Fibroblast of lung (primary cell): ENCODE measurements at places on chromosomes 6 and 20. TPM values are rescaled to one million over a fixed set of nuclear protein-coding genes. Genes with fewer than 3 reads are reported as not detected.

PTPN1 gene
- 28.5 and 28.7 TPM in 2 replicates for polyA plus RNA-seq

SAMD5 gene
- polyA plus RNA-seq, result 5.9 and 6.2 TPM in 2 replicates

RAMACL gene
- 0.20 and 0.22 TPM in 2 replicates for polyA plus RNA-seq

CLPSL1 gene
- not detected in 2 replicates for polyA plus RNA-seq

TSBP1 gene
- not detected in 2 replicates for polyA plus RNA-seq

RIPPLY2 gene
- not detected in 2 replicates for polyA plus RNA-seq

ZBTB12 gene
- polyA plus RNA-seq, result 1.2 and 1.6 TPM in 2 replicates

SEC23B gene
- polyA plus RNA-seq, result 51.0 and 67.9 TPM in 2 replicates

SAMD10 gene
- 0.37 and 0.86 TPM in 2 replicates for polyA plus RNA-seq

SPATS1 gene
- not detected in 2 replicates for polyA plus RNA-seq

PRR18 gene
- 0.01 TPM in 1 of 2 replicates, not detected in the other for polyA plus RNA-seq

PRDM1 gene
- polyA plus RNA-seq, result 2.8 TPM in 2 replicates

THBS2 gene
- polyA plus RNA-seq, result 86.5 and 99.4 TPM in 2 replicates

SLC12A5 gene
- polyA plus RNA-seq, result 0.11 and 0.27 TPM in 2 replicates

RSPO3 gene
- 0.85 and 3.4 TPM in 2 replicates for polyA plus RNA-seq

- DNase-seq, result peak; percentile 85
- H3K4me3 ChIP-seq, result peak overlapping the region; percentile 11
- no peaks in the 10 kb centered on the region for H3K4me1 ChIP-seq
- no peaks in the 10 kb centered on the region for H3K36me3 ChIP-seq
- H3K27me3 ChIP-seq, result peaks cover 29% of the 10 kb centered on the region
These were observed 828 bp upstream of the SULF2 start for GRCh38 chr20:47785854-47786764.

GRCh38 chr20:6651016-6651415 lies 116.5 kb upstream of the BMP2 start:
- H3K36me3 ChIP-seq, result no peaks in the 10 kb centered on the region
- H3K4me3 ChIP-seq, result no peak overlapping the region
- peak; percentile 47 for DNase-seq
- H3K27me3 ChIP-seq, result no peaks in the 10 kb centered on the region

GRCh38 chr6:109579361-109579760 lies 96.3 kb upstream of the ZBTB24 start:
- DNase-seq, result no peak
- no peaks in the 10 kb centered on the region for H3K27me3 ChIP-seq
- H3K4me3 ChIP-seq, result no peak overlapping the region
- no peaks in the 10 kb centered on the region for H3K4me1 ChIP-seq

DNA sequence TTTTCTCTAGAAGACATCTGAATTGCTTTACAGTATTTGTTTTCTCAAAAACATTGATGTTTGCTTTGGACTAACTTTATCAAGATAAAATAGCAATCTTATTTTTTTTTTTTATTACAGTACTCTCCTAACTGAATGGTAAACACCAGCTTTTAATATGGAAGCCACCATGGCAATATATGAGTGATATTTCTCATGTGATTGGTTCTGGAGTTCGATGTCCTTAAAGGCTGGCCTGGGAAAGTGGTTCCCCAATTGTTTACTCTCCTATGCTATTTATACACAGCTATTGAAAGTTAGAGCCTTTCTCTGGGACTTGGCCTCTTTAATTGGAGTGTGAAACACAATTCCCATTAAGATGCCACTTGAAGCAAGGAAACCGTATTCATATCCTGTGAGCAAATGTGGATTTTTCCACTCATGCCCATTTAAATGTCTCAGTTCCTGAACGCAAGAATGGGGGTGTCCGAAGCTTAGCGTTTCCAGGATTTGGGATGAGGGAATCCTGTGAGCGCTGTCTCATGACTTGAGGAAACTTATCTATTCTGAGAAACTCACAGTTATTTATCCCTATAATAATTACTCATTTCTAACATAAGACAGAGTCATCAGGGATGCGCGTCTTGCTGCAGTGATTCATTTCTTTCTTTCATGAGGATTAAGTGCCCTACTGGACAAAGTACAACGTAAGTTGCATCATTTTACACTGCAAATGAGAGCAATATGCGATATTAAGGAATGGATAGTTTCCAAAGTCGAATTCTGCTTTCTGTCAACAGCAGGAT lies 143.3 kb upstream of the PREP start:
- no peaks in the 10 kb centered on the region for H3K36me3 ChIP-seq
- no peak overlapping the region for H3K4me3 ChIP-seq
- DNase-seq, result peak; percentile 3
- H3K27me3 ChIP-seq, result no peaks in the 10 kb centered on the region
- H3K4me1 ChIP-seq, result no peaks in the 10 kb centered on the region

GRCh38 chr6:90663106-90663505 lies 76.2 kb upstream of the MAP3K7 start:
- H3K4me1 ChIP-seq, result no peaks in the 10 kb centered on the region
- DNase-seq, result no peak
- H3K27ac ChIP-seq, result no peak overlapping the region

DNA sequence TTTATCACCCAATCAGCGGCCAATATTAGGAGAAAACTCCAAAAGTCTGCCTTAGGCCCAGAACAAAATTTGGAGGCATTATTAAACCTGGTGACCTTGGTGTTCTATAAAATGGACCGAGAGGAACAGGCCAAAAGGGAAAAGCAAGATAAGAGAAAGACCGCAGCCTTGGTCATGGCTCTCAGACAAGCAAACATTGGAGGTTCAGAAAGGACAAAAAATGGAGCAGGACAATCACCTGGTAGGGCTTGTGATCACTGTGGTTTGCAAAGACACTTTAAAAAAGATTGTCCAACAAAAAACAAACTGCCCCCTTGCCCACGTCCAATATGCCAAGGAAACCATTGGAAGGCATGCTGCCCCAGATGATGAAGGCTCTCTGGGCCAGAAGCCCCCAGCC lies 31.2 kb downstream of the CEP85L start:
- no peaks in the 10 kb centered on the region for H3K36me3 ChIP-seq
- H3K4me3 ChIP-seq, result no peak overlapping the region
- no peaks in the 10 kb centered on the region for H3K27me3 ChIP-seq
- DNase-seq, result no peak
- no peaks in the 10 kb centered on the region for H3K4me1 ChIP-seq

GRCh38 chr6:26309731-26310142 lies 55.3 kb upstream of the BTN3A2 start:
- H3K4me1 ChIP-seq, result peaks cover 6% of the 10 kb centered on the region
- no peaks in the 10 kb centered on the region for H3K36me3 ChIP-seq
- no peak overlapping the region for H3K4me3 ChIP-seq
- peak overlapping the region; percentile 5 for H3K27ac ChIP-seq
- no peaks in the 10 kb centered on the region for H3K27me3 ChIP-seq
- peak; percentile 88 for DNase-seq

GRCh38 chr20:50691573-50692551 lies 520 bp upstream of the RIPOR3 start:
- peak; percentile 59 for DNase-seq
- H3K4me1 ChIP-seq, result peaks cover 6% of the 10 kb centered on the region
- H3K27ac ChIP-seq, result no peak overlapping the region
- no peaks in the 10 kb centered on the region for H3K36me3 ChIP-seq

DNA sequence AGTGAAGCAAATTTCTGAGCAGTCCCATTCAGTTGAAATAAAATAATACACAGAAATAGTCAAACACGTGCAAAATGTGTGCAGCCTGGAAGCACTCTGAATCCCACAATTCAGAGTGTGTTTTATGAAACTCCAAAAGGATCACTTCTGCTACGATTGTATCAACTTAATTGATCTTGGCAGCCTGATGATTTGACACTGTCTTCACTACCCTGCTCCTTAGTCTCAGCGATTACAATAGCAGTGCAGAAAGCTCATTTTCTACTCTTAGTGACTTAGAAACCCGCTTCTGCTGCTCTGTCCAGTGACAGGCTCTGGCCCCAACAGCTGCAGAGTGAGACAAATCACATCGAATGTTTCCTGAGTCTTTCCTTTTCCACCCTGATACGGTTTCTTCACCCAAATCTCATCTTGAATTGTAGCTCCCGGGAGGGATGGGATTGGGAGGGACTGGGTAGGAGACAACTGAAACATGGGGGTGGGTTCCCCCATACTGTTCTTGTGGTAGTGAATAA lies 16.2 kb upstream of the EMILIN3 start:
- no peak overlapping the region for H3K27ac ChIP-seq
- H3K36me3 ChIP-seq, result no peaks in the 10 kb centered on the region
- no peak overlapping the region for H3K4me3 ChIP-seq
- H3K4me1 ChIP-seq, result no peaks in the 10 kb centered on the region
- no peak for DNase-seq

GRCh38 chr6:34992376-34992775 lies 103.3 kb downstream of the ANKS1A start:
- no peaks in the 10 kb centered on the region for H3K4me1 ChIP-seq
- no peaks in the 10 kb centered on the region for H3K36me3 ChIP-seq
- no peak overlapping the region for H3K27ac ChIP-seq
- no peak for DNase-seq
- no peaks in the 10 kb centered on the region for H3K27me3 ChIP-seq

DNA sequence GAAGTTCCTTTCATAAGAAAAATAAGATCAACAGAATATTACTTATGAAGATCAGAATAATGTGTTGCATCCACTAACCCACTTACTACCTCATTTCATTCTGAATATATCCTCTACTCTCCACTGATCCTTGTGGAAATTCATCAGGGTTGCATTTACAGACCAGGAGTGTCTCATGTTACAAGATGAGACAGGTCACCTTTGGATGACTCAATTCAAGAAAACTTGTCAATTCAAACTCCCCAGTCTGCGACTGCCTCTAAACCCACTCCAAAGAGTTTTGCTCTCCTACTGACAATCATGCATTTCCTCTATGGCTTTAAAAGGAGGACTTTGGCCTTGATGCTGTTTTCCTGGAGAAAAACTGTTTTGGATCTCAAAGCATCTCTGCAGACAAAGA lies 68.4 kb downstream of the ID4 start:
- no peak for DNase-seq
- H3K4me1 ChIP-seq, result no peaks in the 10 kb centered on the region
- H3K36me3 ChIP-seq, result no peaks in the 10 kb centered on the region
- no peaks in the 10 kb centered on the region for H3K27me3 ChIP-seq
- H3K4me3 ChIP-seq, result no peak overlapping the region

DNA sequence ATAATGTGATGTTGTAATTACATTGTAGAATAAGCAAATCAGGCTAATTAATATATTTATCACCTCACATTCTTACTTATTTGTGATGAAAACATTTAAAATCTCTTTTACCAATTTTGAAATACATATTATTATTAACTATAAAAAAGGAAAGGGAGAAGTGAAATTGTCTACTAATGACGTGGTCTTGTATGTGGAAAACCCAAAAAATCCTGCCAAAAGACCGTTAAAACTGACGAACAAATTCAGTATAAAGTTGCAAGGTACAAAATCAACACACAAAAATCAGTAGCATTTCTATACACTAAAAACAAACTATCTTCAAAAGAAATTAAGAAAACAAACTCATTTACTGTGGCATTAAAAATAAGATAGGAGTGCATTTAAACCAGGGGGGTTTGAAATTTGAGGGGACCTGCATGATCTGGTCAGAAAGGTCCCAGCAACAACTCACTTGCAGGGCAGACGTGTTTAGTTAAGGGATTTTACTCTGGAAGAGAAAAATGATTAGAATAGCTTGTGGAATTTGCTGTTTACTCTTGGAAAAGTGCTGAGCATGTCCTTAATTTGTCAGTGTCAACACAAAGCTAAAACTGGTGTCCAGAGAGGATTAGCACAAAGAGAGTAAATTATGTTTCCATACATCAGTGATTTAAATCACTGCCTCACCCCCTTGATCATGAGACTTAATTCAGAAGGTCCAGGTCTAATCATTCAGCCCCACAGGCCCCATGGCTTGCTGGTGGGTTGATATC lies 235.0 kb upstream of the RIN2 start:
- no peaks in the 10 kb centered on the region for H3K4me1 ChIP-seq
- no peaks in the 10 kb centered on the region for H3K36me3 ChIP-seq
- DNase-seq, result no peak
- H3K4me3 ChIP-seq, result no peak overlapping the region
- H3K27ac ChIP-seq, result no peak overlapping the region

DNA sequence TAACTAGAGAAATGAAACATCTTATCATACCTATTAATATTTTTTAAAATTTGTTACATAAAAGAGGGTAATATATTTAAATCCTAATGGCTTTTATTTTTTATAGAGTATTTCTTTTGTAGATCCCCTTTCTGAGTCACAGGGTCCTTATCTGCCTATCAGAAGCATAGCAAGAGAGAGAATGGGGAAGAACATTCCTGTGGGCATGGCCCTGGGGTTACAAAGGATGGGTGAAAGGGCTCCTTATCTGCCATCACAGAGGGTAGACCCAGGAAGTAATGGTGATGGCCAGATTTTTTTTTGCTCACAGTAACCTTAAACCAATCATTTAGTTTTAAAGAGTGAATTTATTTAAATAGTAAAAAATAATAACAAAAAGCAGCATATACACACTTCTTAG lies 582.1 kb upstream of the HTR1E start:
- H3K4me1 ChIP-seq, result no peaks in the 10 kb centered on the region
- H3K36me3 ChIP-seq, result no peaks in the 10 kb centered on the region
- H3K4me3 ChIP-seq, result no peak overlapping the region

- H3K27ac ChIP-seq, result peak overlapping the region; percentile 90
- peak; percentile 74 for DNase-seq
- H3K4me3 ChIP-seq, result peak overlapping the region; percentile 97
- no peaks in the 10 kb centered on the region for H3K27me3 ChIP-seq
- H3K4me1 ChIP-seq, result peaks cover 11% of the 10 kb centered on the region
- H3K36me3 ChIP-seq, result peaks cover 14% of the 10 kb centered on the region
These were observed 123.3 kb upstream of the SLC2A12 start for GRCh38 chr6:134175532-134176263.

DNA sequence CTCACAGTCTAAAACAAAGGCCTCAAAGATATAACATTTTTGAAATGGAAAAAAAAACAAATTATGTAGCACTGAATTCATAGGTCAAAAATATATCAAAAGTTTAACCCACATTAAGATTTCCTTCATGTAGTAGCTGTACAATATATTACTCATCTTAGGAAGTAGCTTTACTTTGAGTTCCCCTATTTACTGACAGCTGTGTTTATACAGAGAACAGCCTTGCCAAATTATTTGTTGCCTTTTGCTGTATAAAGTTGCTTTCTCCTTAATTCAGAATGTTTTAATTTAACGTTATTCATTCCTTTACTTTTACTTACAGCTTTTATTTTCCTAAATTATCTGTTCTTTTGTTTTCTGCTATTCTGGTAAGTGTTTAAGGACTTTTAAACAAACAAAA lies 181.0 kb downstream of the COL12A1 start:
- peaks cover 5% of the 10 kb centered on the region for H3K4me1 ChIP-seq
- H3K27me3 ChIP-seq, result no peaks in the 10 kb centered on the region
- no peak overlapping the region for H3K4me3 ChIP-seq
- H3K27ac ChIP-seq, result no peak overlapping the region
- no peaks in the 10 kb centered on the region for H3K36me3 ChIP-seq
- DNase-seq, result peak; percentile 12

GRCh38 chr20:58616411-58616810 lies 34.7 kb upstream of the STX16 start:
- no peak overlapping the region for H3K4me3 ChIP-seq
- H3K4me1 ChIP-seq, result no peaks in the 10 kb centered on the region
- H3K27ac ChIP-seq, result no peak overlapping the region
- no peaks in the 10 kb centered on the region for H3K27me3 ChIP-seq
- no peaks in the 10 kb centered on the region for H3K36me3 ChIP-seq
- no peak for DNase-seq
